Upper lobe of right lung (tissue), 1 donor: ENCODE measurements at places on chromosomes 1 and 21. TPM values are rescaled to one million over a fixed set of nuclear protein-coding genes. Genes with fewer than 3 reads are reported as not detected.

- H3K4me3 ChIP-seq = no peak overlapping the region
- no peak overlapping the region for H3K27ac ChIP-seq
- DNase-seq = no peak
These were observed 99.6 kb upstream of the CDC42BPA start for GRCh38 chr1:227417756-227418480.

DNA sequence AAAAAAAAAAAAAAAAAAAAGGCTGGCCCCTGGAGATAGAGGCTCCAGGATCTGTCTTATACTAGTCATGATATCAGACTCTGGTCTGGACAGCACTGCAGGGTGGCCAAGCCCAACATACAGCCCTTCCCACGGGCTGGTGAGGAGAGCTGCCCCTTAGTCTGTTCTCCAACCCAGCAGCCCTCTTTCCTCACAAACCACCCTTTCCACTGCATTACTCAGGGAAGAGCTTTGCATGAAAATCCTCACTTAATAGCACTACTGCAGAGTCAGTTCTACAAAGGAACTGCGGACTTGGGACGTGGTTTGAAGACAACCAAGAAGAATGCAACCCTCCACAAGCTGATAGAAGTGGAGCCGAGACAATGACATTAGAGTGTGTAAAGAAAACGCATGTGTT, 5.7 kb downstream of the BCAR3 start:
- DNase-seq = no peak
- no peak overlapping the region for H3K4me3 ChIP-seq
- peaks cover 72% of the 10 kb centered on the region for H3K4me1 ChIP-seq
- H3K36me3 ChIP-seq = peaks cover 11% of the 10 kb centered on the region

DNA sequence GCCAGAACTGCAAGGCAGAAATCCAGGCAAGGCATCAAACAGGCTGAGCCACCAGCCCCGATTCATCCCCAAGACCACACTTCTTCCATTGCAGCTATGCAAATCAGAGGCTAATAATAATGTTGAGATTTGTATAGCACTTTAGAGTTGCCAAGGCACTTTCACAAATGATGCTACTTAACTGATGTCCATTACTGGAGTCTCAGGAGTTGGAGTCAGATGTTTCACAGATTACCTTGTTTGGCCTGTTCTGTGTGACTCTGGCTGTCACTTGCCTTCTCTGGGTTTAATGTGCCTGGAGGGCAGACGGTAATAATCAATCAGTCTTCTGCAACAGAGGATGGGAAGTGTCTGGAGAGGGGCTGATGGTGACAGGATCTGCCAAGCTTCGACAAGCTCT, 40.8 kb upstream of the MPZL1 start:
- H3K27ac ChIP-seq = no peak overlapping the region
- DNase-seq = no peak
- H3K4me1 ChIP-seq = peaks cover 11% of the 10 kb centered on the region
- no peaks in the 10 kb centered on the region for H3K27me3 ChIP-seq
- H3K4me3 ChIP-seq = no peak overlapping the region
- no peaks in the 10 kb centered on the region for H3K36me3 ChIP-seq

- DNase-seq = no peak
- H3K36me3 ChIP-seq = no peaks in the 10 kb centered on the region
- H3K27ac ChIP-seq = no peak overlapping the region
- H3K27me3 ChIP-seq = no peaks in the 10 kb centered on the region
- no peak overlapping the region for H3K4me3 ChIP-seq
These were observed 21.8 kb downstream of the RXRG start for GRCh38 chr1:165423136-165423535.

GRCh38 chr1:182459949-182460348, 10.0 kb downstream of the RGSL1 start:
- no peak overlapping the region for H3K27ac ChIP-seq
- no peaks in the 10 kb centered on the region for H3K36me3 ChIP-seq
- no peak overlapping the region for H3K4me3 ChIP-seq
- no peaks in the 10 kb centered on the region for H3K4me1 ChIP-seq
- no peak for DNase-seq

DNA sequence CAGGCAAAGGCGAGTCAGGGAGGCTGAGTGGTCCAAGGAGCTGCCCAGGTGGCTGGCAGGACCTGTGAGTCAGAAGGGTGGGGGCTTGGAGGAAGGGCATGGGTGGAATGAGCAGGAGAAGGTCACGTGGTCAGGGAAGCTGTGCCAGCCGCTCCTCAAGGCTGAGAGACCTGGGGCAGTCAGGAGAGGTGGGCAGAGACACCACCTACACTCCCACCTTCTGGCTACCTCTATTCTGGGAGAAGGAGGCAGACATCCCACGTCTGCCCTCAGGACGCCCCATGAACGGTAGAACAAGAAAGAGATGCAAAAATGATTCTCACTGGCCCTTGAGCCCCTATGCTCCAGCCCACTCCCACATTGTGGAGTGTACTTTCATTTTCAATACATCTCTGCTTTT, 151.8 kb upstream of the RAB4A start:
- no peaks in the 10 kb centered on the region for H3K27me3 ChIP-seq
- no peak for DNase-seq
- H3K4me1 ChIP-seq = peaks cover 17% of the 10 kb centered on the region
- no peaks in the 10 kb centered on the region for H3K36me3 ChIP-seq

DNA sequence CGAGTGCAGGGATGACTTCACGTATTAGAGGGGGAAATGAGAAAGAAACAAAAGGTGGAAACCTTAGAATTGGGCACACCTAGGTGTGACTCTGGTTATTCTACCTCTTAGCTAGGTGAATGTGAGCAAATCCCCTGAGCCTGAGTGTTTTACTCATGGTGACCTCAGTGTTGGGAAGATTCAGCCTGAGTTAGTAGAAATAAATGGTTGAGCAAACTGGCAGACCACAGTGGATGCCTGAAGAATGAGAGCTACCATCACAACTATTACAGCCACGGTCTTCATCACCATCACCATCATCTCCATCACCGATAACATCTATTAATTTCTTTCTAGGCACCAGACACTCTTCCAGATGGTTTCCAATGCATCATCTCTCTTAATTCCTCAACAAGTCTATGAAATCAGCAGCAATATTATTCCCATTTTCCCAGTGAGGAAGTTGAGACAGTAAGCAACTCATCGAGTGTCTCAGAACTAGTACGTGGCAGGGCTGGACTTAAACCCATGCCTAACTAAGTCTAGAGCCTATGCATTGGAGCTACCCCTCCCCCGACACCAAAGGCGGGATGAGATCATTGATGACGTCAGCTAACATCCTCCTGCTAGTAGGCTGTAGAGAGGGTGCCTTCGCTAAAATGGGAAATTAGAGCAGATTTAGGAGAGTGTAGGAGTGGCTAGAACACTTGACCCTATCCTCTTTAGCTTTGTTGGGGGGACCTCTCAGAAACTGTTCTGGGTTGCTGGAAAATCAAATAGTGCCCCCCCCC, 7.9 kb upstream of the KAZN start:
- no peaks in the 10 kb centered on the region for H3K36me3 ChIP-seq
- no peaks in the 10 kb centered on the region for H3K4me1 ChIP-seq
- DNase-seq = no peak
- H3K27ac ChIP-seq = no peak overlapping the region
- no peak overlapping the region for H3K4me3 ChIP-seq

GRCh38 chr1:236773919-236774318, 21.2 kb upstream of the MTR start:
- H3K36me3 ChIP-seq = no peaks in the 10 kb centered on the region
- peaks cover 3% of the 10 kb centered on the region for H3K27me3 ChIP-seq
- no peaks in the 10 kb centered on the region for H3K4me1 ChIP-seq

GRCh38 chr21:14889080-14889810, 175.6 kb downstream of the NRIP1 start:
- H3K4me3 ChIP-seq = no peak overlapping the region
- no peaks in the 10 kb centered on the region for H3K4me1 ChIP-seq
- H3K36me3 ChIP-seq = no peaks in the 10 kb centered on the region
- DNase-seq = no peak

- H3K4me1 ChIP-seq = peaks cover 9% of the 10 kb centered on the region
- no peaks in the 10 kb centered on the region for H3K27me3 ChIP-seq
- H3K27ac ChIP-seq = no peak overlapping the region
- no peak for DNase-seq
- no peaks in the 10 kb centered on the region for H3K36me3 ChIP-seq
These were observed 313.5 kb downstream of the DISC1 start for GRCh38 chr1:231940116-231940515.

DNA sequence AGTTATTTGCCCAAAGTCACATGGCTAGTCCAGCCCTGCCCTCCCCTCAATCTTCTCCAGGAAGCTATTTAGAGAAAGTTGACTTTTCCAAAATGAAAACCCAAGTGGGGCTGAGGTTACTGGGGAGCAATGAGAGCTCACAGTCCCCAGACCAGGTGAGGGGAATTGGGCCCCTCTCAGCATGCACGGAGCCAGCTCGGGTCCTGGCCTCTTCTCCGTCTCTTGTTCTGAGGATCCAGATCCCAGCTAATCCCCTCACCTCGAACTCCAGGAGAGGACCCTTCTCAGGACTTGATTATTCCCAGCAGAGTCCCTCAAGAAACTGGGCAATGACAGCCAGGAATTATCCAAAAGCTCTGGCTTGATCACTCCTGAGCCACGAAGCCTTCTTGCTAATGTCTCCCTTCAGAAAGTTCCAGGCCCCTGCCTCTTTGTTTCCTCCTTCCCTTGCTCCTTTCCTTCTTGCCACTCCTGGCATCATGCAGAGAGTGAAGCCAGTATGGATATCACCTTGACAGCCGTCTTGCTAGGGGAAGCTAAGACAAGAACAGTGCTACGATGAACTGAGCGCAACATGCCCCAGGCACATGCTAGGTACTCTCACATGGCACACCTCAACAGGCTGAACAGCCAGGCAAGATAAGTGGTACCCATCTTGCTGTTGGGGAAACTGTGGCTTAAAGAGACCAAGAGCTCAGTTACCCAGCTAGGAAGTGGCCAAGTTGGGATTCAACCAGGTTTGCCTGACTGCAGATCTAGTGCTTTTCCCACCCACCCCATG, 51.9 kb downstream of the KLHDC7A start:
- H3K27me3 ChIP-seq = peaks cover 10% of the 10 kb centered on the region
- no peak overlapping the region for H3K4me3 ChIP-seq
- no peak overlapping the region for H3K27ac ChIP-seq
- H3K36me3 ChIP-seq = no peaks in the 10 kb centered on the region
- no peaks in the 10 kb centered on the region for H3K4me1 ChIP-seq

DNA sequence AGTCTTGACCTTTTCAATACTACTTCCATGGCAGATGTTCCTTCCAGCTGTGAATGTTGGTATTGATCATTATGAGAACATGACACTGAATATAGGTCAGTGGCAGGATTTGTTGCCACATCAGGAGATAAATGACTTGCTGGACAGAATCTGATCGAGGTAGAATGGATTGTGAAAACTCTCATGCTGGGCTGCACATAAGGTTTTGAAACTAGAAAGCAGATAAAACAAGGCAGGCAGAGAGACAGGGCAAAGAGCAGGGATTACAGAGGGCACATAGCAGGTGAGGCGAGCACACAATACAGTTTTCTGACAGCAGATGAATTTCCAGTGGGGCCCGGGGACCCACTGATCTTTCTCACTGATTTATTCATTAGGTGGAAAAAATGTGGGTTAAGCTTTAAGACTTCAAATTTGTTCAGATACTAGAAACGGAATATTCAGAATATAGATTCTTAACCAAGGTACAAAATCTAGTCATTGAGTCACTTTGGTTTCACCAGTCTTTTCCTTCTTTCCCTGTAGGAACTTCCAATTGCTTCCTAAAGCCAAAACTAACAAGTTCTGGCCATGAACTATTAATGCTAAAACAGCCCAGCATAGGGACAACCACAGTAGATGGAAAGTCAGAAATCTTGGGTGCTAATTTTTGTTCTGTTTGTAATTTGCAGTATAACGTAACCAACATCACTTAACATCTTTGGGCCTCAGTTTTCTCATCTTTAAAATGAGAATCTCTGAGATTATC, 296.0 kb upstream of the PTBP2 start:
- no peaks in the 10 kb centered on the region for H3K4me1 ChIP-seq
- H3K27me3 ChIP-seq = no peaks in the 10 kb centered on the region
- no peak overlapping the region for H3K4me3 ChIP-seq
- no peak for DNase-seq
- no peaks in the 10 kb centered on the region for H3K36me3 ChIP-seq
- H3K27ac ChIP-seq = no peak overlapping the region

DNA sequence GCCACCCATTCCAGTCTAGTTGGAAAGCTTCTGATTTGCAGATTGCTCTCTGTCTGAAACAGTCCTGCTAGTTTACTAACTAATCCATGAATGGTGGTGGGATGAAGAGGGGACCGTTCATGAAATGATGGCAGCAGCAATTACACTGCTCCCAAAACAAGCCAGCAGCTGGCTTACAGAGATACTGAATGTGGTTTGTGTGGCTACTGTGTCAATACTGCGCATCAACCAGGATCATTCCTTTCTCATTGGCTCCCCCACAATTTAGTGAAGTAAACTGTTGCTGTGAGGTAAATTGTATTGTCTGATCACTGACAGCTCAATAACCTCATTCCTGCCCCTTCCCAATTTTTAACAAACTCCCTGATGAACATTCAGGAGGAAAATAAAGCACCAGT, 191.3 kb upstream of the LMO4 start:
- no peak overlapping the region for H3K4me3 ChIP-seq
- H3K36me3 ChIP-seq = no peaks in the 10 kb centered on the region
- DNase-seq = no peak
- peaks cover 9% of the 10 kb centered on the region for H3K4me1 ChIP-seq

DNA sequence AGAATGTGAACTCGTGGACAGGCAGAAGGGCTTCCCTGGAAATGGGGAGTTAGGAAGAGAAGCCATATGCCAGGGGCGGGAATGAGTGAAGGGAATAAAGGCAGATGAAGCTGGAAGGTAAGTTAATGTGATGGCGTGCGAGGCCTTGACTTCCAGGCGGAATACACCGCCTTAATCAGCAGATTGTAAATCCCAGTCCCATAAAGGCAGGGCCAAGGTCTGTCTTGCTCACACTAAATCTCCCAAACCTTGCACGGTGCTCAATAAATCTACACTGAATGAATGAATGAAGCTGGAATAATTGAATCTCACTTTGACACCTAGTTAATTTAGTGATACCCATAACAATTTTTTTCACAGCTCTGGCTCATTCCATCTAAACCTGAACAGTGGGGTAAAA, 16.8 kb upstream of the PRDM2 start:
- H3K4me1 ChIP-seq = no peaks in the 10 kb centered on the region
- no peak for DNase-seq
- no peaks in the 10 kb centered on the region for H3K27me3 ChIP-seq
- H3K27ac ChIP-seq = no peak overlapping the region
- no peak overlapping the region for H3K4me3 ChIP-seq

DNA sequence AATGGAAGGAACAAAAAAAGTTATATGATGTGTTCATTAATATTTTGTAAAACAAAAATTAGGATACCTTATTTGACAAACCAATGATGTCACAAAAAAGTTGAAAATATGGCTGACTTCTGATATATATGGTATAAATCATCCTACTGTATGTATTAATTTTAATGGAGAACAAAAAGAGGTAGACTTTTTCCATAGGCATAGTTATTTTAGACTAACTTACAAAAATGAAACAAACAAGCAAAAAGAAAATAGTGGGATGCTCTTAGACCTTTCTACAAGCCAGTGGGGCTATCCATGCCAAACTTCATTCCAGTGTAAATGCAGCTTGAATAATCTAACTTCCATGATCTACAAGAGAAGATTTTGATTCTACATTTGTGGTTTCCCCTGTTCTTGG, 522 bp upstream of the SPTA1 start:
- H3K27me3 ChIP-seq = no peaks in the 10 kb centered on the region
- no peaks in the 10 kb centered on the region for H3K36me3 ChIP-seq
- H3K4me1 ChIP-seq = no peaks in the 10 kb centered on the region
- H3K4me3 ChIP-seq = no peak overlapping the region
- DNase-seq = no peak
- H3K27ac ChIP-seq = no peak overlapping the region

Gene SLC25A24
- total RNA-seq = 46.6 TPM

Gene NUDT4B
- total RNA-seq = 1.8 TPM

Gene NT5C1A
- total RNA-seq = 0.49 TPM

Gene NCF2
- 144 TPM for total RNA-seq

Gene IL19
- total RNA-seq = not detected

Gene PGBD5
- total RNA-seq = 5.1 TPM
